ENCODE measurements at places on chromosomes 3 and 15.

- DNase-seq = no peak
Observed at GRCh38 chr3:11915621-11916424, 69.1 kb upstream of the TAMM41 start.

- DNase-seq = no peak
Observed at GRCh38 chr15:43100971-43101370, 4.9 kb downstream of the UBR1 start.

DNA sequence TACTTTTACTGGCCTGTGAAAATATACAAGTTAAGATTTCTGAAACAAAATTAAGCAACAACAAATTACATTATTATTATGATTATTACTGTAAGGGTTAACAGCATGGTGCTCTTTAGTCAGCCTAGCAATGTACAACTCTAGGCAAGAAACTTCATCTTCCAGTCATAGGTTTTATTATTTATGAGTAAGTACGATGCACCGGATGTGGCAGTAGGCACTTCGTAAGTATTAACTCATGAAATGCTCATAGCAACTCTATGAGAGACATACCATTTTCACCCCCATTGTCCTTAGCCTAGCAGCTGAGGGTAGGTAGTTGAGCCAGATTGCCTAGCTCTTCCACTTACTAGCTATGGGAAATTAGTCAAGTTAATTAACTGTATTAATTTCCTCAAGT lies 68.0 kb upstream of the PTPRG start:
- DNase-seq = no peak

DNA sequence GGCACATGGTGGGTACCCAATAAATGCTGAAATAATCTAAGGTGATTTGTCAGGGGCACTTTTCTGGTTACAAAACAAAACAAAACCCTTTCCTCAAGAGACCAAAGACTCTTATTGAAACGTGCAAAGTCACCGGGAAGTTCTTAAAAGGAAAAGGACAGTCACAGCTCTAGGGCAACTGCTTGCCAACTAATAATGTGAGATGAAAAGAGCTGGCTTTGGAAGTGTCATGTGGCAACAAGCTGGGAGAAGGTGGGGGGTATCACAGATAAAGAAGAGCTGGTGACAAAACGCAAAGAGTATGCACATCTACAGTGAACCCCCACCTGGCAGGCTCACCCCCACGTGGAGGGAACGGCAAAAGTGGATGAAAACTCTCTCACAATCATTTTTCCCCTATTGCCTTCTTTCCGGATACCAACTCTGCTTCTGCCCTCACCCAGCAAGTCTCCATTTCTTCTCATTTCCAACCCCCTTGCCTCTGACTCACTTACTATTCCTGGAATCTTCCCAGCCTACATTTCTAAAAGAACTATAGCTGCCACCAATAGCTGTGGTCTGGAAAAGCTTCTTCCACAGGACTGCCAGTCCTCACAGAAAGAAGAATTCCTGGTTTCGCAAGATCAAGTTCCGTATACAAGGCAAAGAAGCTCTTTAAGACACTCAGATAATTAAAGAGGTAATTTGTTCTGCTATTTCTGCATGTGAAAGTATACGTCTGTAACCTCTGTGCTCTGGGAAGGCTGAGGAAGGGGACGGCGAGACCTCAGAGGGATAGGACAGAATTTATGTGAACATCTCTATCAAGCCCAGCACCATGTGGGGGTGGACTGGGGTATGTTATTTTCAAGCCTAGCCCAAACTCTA lies 21.8 kb upstream of the ANPEP start:
- DNase-seq = peak; percentile 97

DNA sequence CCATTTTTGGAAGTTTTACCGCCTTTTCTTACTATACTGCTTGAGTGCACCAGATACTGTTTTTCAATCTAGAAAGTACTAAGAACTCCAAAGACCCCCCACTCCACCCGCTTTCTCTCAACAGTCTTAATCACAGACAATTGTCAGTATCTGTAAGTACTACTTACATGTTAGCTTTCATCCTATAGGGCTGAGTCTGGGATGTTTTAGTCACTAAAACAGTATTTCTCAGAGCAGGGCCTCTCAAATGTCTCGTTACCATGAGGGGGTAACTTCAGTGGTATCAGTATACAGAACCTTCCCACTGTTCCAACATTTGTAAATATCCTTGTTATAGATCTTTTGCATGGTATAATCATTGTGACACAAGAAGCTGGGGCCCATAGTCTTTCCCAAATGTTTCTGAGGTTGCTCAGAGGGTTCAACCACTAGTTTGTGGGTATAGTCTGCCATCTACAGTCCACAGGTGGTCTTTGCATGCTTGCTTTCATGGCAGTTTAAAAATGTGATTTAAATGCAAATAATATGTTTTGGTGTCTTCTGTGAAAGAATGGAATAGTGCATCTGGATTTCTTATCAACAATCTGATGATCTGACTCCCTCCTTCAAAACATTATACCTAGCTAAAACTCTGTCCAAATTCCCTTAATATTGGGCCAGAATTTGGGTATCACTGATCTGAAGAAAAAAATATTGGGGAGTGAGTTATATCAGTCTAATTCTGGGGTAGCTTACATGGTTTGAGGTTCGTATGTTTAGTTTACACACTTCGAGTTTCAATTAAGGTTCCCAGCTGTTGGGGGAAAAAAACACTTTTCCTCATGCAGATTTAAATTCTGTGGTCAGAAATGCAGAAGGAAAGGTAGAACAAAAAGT lies 18.0 kb upstream of the DNAJC13 start:
- DNase-seq = peak; percentile 62

DNA sequence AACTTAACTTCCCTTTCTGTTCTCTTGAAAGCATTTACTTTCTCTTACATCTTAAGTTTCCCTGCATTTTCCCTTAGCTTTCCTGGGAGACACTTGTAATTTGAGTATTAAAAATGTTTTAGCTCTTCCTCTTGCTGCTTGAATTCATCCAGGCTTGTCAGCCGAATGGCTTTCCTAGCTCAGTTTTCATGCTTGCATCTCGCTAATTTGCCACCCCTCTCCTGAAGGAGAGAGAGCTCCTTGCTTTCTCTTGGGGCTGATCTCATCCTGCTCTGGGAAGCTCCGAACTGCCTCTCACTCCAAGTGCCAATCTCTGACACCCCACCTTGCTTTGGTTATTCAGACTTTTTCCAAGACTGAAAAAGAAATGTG lies 374.6 kb upstream of the TBL1XR1 start:
- no peak for DNase-seq

DNA sequence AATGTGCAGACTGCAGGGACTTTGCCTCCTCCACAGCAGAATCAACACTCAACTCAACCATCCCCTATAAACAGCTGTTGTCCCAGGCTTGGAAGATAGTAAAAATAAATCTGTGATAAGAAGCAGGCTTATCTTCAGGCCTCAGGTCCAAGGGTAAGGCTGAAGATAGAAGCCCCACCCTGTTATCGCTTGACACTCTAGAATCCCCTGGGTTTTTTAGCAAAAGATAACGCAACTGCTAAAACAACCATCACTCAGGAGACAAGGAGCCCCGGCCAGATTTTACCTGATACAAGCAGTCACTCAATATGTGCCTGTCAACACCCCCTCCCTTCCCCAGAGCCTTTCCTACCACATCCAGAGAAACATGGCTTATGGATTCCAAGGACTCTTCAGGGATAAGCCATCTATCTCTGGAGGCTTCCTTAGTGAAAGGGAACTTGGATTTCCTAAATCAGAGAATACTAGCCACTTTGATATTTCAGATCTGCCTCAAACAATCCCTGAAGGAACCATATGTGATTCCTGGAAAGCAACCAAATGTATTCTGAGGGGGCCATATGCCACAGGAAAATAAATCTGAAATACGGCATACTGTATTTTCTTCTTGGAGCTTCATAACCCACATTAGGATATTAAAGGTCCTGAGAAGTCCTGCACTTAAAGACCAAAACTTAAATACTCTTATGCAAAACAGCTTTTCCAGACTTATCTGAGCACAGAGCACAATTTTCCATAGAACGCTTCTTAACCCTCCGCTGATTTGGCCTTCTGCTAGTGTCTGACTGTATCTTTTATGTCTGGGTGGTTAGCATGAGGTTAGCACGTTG lies 60.4 kb downstream of the LYZL4 start:
- no peak for DNase-seq

GRCh38 chr3:23762214-23762613 lies 43.5 kb upstream of the UBE2E1 start:
- no peak for DNase-seq

GRCh38 chr3:150680562-150680961 lies 23.2 kb downstream of the ERICH6 start:
- DNase-seq = no peak

GRCh38 chr3:51681453-51681852 lies 10.4 kb downstream of the TEX264 start:
- DNase-seq = no peak

- no peak for DNase-seq
Observed at GRCh38 chr15:52006702-52007340, 12.2 kb upstream of the MAPK6 start.

DNA sequence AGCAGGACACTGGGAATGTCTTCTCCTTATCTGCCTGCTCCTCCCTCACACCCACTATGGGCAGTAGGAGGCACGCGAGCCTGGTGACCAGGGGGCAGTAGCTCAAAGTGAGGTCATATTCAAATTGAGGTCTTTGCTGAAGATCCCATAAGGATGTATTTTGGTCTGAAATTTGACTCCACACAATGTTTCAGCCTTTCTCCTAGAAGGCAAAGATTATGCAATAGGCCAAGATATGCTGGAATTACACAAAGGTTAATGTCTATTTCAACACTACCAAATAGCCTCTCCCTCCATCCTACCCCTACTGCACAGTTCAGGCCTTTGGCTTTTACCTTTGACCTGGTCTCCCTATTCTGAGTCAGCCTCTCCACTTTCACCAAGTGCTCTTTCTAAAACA lies 203.0 kb downstream of the TIGIT start:
- DNase-seq = peak; percentile 20

- DNase-seq = peak; percentile 67
Observed at GRCh38 chr3:66938338-66938963, 59.7 kb upstream of the KBTBD8 start.

- DNase-seq = no peak
Observed at GRCh38 chr15:51931638-51932037, 39.9 kb downstream of the LEO1 start.

GRCh38 chr3:141060327-141060726 lies 9.2 kb downstream of the SPSB4 start:
- no peak for DNase-seq

DNA sequence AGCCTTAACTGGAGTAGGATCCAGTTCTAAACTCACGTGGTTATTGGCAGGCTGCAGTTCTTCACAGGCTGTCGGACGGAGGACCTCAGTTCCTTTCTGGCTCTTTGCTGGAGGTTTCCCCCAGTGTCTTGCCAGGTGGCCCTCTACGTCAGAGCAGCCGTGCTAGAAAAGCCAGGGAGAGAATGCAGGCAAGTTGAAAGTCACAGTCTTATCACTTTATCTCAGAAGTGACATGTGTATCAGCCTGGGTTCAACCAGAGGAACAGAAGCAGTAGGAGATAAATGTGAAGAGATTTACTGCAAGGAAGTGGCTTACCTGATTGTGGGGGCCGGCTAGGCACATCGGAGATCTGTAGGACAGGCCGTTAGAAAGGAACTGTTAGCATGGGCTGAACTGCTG lies 125.3 kb upstream of the BNIP2 start:
- DNase-seq = no peak

DNA sequence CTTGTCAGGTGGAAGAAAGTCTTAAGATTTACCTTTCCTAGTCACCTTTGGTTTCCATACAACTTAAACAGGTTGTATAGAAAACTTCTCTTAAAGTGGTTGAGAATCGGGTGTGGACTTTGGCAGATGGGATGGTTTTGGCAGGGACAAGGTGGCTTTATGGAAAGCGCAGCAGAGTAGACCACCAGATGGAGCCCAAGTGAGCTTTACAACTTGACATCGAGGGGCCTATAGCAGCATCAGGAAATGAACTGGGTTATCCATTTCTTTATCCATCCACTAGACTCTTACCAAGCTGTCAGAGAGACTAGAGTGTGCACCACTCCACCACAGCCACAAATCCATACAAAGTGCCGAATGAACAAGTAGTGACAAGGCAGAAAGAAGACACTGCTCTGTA lies 85.3 kb upstream of the MBNL1 start:
- peak; percentile 66 for DNase-seq

DNA sequence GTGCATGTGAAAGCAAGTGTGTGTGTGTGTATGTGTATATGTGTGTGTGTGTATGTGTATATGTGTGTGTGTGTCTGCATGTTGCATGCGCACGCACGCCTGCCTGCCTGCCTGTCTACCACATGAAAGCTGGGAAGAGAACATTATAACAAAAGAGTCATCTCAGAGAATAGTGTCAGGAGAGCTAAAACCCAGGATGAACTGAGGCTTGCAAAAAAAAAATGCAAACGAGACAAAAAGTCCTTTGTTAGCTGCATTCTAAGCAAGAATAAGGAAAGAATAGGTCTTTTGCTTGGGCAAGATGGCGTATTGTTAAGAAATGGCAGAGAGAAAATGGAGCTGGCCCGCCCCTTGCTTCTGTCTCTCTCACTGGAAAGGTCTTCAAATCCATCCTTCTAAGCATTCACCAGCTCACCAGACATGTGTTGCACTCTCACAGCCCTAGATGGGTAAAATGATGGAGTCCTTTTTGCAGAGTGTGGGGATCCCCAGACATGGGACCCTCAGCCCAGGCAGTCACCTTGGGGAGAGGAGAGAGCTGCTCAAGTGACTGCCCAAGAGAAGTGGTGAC lies 16.4 kb downstream of the WNT7A start:
- DNase-seq = no peak

DNA sequence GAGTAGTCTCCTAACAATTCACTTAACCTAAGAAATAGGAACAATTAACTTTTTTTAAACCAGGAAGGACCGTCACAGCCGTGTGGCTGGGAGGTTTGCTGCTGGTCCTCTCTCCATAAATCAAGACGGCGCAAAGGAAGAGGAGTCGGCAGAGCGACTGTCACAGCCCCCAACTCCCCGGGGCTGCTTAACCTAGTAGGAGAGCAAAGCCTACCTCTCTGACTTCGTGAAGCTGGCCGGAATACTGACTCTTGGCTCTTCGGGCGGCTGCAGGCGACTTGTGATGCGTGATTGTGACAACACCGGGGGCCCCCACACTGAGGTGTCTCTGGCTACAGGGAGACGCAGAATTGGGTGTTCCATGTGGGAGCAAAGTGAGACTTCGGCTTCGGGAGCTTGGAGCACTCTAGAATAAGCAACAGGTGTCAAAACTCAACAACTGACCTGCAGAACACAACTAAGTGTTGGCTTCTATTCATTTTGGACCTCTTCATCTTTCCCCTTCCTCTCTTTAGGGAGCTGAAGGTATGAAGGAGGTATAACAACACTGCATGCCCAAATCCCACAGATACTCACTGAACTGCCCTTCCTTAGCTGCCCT lies 151.1 kb downstream of the OSBPL10 start:
- DNase-seq = no peak

GRCh38 chr3:42149975-42150374 lies 58.8 kb downstream of the TRAK1 start:
- no peak for DNase-seq

GRCh38 chr3:195425849-195426248 lies 17.0 kb downstream of the ACAP2 start:
- no peak for DNase-seq

DNA sequence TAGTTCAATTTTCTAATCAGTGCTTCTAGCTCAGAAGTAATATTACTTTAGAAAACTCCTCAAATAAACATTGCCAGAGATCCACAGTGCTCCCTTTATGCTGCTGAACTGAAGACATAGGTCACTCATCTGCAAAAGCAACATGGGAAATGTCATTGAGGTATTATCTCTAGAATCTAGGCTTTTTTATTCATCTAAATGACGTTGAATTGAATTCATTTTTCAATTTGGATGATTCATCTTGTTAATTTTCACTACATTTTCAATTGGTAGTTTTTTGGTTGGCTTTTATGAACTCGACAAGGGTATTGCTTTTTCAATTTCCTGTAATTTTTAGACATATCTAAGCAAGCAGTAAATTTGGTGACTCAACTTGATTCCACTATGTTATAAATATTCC lies 275.4 kb downstream of the NFKBIZ start:
- no peak for DNase-seq
